Activated CD4-positive, alpha-beta T cell treated with anti-CD3 and anti-CD28 coated beads, Interleukin-2, amount 10 ng/mL, durations not matched to agents 7 days and 5 days (primary cell): ENCODE measurements at places on chromosomes 1 and 21.

DNA sequence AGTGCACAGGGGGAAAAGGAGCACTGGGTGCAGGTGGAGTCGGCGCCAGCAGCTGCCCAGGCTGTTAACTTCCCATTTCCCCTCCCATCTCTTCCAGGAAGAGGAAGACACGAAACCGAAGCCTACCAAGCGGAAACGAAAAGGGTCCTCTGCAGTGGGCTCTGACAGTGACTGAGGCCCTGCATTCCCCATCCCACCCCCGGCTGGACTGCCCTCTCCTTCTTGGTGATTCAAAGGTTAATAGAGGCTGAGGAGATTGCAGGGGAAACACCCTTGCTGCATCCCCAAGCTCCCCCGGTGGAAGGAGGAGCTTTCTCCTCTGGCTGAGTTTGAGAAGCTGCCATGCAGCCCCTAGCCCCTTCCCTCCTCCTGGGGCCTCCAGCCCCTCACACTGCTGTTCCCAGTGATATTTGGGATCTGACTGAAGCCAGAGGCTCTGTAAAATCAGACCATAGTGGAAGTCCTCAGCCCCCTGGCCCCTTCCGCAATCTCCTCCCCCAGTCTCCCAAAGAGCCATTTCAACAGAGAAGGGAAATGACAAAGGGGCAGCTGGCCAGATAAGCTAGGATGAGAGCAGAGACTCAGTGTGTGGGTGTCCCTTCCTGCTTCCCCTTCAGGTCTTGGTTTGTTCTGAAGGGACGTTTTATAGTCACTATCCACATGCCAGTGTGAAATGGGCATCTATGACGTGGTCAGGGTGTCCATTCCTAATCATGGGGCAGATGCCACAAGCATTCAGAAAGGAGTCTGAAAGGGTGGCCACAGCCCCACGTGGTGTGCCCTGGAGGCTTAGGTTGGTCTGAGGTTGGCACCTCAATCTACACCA lies 1.9 kb upstream of the SLC27A3 start:
- no peak for DNase-seq

GRCh38 chr1:209620487-209620884 lies 31.7 kb downstream of the LAMB3 start:
- DNase-seq = no peak

DNA sequence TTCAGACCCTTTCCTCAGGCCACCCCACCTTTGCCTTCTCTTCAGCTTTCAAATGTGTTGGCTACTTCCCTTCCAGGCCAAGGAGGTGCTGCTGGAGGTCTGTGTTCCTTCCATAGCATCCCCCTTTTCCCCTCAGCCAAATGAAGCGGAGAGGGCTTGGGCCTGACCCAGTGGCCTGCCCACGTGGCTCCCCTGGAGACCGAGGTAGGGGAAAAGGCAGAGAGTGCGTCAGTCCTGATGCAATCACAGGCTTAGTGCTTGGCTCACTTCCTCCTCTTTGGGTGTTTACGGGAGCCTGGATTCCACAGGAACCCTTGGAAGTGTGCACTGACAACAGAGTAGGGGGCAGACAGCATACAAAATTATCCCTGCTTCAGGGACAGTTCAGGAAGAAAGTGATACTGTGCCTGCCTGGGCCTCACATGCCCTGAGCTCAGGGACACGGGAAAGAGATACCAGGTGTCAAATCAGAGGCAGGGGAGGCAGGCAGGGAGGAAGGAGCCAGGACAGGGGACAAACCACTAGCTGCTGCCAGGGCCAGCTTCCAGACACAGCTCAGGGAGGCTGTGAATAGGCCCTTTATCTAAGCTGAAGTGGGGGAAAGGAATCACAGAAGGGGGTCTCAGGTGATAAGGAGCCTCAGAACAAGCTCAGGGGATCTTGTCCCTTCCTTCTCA lies 16.6 kb upstream of the PTP4A2 start:
- DNase-seq = no peak

GRCh38 chr1:196608390-196609369 lies at the start of gene KCNT2:
TSS of gene KCNT2 (minus strand) at chr1:196608440. CDS start at chr1:196608309, 131 bp downstream.
- DNase-seq = no peak

- DNase-seq = peak; percentile 26
Observed at GRCh38 chr1:20187103-20187812, 940 bp upstream of the PLA2G2C start.

- DNase-seq = peak; percentile 49
Observed at GRCh38 chr1:208988811-208989222, 594.7 kb upstream of the CAMK1G start.

DNA sequence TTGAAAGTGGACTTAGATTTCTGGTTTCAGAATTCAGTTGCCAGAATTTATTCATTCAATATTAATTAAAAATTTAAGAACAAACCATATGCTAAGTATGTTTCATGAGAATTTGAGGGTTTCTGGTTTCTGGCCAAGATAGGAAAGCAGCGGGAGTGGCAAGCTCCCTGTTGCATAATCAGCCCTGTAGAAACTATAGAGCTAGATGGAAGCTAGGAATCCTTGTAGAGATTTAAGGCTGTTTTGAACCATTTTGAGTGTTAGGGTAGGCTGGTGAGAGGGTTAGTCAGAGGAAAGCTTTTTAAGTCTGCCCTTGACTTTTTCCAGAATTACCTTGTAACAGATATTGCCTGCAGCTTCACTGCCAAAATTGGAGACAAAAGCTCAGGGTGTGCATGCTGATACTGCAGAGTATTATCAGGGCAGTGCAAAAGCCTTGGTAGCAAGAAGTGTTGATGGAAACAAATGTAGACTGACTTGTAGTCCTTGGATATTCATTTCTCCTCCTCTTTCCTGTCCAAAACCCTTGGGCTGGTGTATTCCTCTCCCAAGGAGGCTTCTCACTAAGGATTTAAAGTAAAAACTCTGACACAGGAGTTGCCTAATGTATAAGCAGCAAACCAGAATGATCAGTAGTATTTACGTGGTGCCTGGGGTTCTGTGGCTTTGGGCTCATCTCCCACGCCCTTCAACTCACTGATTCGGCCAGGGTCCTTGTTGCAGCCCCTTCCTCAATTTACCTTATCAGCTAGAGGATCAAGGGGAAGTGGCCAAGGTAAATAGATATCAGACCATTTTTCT lies 12.6 kb upstream of the GIPC2 start:
- no peak for DNase-seq

- peak; percentile 58 for DNase-seq
Observed at GRCh38 chr1:94805912-94806311, 14.2 kb upstream of the SLC44A3 start.

DNA sequence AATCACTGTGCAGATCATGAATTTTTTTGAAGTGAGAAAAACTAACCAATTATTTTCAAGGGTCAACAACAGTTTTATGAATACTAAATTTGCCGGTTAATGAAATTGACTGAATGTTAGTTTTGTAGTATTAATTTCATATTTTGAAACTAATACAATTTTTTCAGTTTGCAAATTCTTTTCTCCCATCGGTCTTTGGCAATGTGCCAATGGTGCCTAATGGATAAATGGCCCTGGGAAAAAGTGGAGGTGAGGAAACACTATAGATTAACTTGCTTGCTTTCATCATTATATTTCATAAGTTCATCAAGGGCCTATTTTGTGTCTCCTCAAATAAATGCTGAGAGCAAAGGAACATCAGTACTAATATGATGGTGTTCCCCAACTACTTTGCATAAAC lies 4.1 kb downstream of the C1orf141 start:
- DNase-seq = no peak

- DNase-seq = no peak
Observed at GRCh38 chr1:172717722-172718465, 59.0 kb downstream of the FASLG start.

GRCh38 chr1:167713330-167714081 lies 8.3 kb upstream of the MPZL1 start:
- peak; percentile 14 for DNase-seq

GRCh38 chr1:200784576-200784975 lies 45.9 kb downstream of the CAMSAP2 start:
- no peak for DNase-seq

- no peak for DNase-seq
Observed at GRCh38 chr1:115912116-115912515, 64.2 kb upstream of the SLC22A15 start.

DNA sequence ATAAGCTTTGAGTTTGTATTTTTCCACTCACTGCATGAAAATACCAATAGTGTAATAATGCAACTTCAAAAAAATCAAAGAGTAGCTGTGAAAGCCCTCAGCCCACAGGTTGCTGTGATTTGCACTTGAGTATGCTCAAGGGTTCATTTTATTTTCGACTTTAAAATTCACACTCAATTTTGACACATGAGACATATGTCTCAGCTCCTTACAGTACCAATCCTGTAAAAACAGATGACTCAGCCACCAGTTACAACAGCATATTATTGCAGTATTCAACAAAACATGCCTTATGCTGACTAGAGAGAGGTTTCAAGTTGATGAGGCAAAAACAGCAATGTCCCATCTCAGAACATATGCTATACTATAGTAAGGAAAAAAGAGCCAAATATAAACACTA lies 66.1 kb downstream of the CYYR1 start:
- DNase-seq = no peak

GRCh38 chr21:26236281-26236680 lies 65.7 kb upstream of the APP start:
- DNase-seq = no peak

GRCh38 chr1:63601061-63601460 lies 7.8 kb downstream of the PGM1 start:
- DNase-seq = no peak

GRCh38 chr1:214864896-214865688 lies 217.4 kb upstream of the KCNK2 start:
- no peak for DNase-seq
